ENCODE measurements at places on chromosomes 11 and 22.

- no peak for DNase-seq
These were observed 19.5 kb upstream of the NTM start for GRCh38 chr11:131350872-131351271.

DNA sequence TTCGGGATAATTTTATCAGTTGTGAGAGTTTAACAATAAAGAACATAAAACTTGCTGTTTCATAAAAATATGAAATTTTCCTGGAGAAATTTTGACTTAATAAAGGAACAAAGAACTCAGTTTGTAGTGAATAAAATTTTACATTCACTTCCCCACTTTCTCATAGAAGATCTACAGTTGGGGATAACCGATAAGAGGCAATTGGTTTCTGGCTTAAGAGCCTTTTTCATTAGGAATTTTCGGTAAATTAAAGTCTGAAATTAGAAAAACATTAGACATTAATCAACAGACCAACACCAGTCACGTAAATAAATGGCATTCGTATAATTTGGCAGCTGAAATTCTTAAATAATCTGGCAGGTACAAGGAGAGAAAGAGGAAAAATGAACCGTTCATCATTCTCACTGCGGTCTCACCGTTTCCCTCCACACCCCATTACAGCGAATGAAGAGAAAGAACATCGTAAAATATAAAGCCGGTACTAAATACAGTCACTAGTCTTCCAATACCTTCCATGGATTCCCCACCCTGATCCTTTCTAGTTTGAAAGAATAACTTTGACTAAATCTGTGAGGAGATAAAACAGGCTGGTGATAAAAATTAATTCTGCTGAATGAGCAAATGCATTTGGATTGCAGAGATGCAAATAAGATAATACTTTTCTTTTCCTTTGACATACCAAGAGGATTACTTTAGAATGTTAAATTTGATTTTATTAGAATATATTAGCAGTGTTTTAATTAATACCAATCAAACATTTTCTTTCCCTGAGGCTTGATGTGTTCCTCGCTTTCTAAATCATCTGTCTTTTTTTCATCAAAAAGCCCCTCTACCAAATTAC is 19.5 kb downstream of the BLID start:
- no peak for DNase-seq

DNA sequence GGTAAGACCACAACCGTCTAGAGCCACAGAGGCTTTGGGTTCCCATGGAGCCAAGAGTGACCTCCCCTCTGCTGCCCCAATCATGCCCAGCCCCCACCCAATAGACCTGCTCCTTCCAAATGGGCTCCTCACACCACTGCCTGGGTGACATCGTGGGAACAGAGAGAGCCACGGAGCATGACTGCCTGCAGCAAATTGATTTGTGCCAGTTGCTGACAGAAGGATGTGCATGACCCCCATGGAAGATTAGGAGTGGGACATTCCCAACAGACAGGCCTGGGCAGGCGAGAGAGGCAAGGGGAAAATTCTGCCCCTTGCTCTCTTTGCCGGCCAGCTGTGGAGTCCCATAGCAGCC is 88.5 kb downstream of the TENM4 start:
- no peak for DNase-seq

DNA sequence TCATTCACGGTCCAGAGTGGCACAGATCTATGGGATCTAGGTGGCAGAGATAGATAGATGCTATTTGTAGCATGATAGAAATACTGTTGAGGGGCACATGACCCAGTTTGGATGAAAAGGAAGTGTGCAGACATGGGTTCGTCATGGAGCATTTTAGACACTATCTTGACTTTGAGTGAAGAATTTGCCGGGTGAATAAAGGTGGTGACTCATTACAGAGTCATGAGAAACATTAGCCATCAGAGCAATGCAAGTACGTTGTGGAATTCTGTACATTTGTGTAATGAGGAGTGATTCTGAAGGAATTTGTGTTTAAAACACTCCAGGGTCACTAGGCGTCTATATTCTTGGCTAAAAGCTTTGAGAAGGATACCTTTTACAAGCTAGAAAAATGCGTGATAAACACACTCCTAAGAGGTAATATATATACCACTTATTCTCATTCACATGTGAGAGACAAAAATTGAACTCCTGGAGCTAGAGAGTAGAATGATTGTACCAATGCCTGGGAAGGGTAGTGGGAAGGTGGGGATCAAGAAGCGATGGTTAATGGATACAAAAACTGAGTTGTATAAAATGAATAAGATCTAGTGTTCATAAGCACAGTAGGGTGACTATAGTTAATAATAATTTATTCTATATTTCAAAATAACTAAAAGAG is 593.7 kb upstream of the LUZP2 start:
- DNase-seq: no peak

DNA sequence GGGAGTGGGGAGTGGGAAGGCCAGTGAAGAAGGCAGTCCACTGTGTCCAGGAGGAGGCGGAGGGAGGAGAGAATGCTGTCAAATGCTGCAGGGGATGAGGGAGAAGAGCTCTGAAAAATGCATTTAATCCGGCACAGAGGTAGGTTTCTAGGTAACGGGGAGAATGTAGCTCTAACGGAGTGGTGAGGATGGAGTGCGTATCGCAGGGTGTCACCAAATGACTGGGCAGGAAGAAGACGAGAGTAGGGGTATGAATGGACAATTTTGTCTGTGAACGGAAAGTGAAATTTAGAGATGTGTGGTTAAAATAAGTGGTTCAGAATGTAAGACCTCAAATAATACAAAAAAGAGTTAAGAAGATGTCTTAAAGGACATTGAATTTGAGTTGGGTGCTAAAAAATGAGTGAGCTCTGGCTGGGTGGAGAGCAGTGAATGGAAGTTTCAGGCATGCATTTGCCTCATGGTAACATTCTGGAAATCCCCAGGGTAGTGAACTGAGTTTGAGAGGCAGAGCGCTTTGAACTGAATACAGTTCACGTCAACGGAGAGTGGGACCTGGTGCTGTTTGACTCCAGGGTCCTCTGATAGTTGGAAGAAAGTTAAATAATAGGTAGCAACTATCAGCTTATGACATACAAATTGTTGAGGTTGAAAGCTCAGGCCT is 81.3 kb upstream of the CADM1 start:
- no peak for DNase-seq

- no peak for DNase-seq
These were observed 10.9 kb upstream of the MRPL23 start for GRCh38 chr11:1936072-1936780.

DNA sequence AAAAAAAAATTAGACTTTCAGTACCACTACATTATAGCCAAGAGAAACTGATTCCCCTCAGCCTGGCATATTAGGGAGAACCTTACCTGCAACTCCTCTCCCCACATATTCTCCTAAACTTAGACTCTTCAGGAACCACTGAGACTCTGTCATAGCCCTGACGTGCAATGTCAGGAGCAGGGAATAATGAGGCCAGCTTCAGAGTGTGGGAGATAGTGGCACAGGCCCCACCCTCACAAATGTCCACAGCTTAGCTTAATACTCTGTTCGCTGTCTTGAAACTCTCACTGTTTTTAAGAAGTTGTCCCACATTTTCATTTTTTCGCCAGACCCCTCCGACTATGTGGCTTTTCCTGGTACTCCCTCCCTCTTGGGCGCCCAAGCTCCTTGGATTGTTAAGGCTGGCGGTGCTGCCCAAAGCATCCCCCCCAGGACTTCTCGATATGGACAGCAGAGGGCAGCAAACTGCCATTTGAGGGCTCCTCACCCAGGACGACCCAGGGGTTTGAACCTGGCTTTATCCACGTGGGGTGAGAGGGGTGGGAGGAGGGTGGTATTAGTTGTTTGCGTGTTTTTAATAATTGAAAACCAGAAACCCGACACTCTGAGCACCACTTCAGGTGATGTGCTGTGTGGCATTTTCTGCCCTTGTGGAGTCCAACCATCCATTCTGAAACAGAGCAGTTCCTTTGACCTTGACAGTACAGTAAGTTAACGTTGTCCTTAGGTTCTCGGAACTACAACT is 45.2 kb upstream of the RASSF10 start:
- peak; percentile 44 for DNase-seq

DNA sequence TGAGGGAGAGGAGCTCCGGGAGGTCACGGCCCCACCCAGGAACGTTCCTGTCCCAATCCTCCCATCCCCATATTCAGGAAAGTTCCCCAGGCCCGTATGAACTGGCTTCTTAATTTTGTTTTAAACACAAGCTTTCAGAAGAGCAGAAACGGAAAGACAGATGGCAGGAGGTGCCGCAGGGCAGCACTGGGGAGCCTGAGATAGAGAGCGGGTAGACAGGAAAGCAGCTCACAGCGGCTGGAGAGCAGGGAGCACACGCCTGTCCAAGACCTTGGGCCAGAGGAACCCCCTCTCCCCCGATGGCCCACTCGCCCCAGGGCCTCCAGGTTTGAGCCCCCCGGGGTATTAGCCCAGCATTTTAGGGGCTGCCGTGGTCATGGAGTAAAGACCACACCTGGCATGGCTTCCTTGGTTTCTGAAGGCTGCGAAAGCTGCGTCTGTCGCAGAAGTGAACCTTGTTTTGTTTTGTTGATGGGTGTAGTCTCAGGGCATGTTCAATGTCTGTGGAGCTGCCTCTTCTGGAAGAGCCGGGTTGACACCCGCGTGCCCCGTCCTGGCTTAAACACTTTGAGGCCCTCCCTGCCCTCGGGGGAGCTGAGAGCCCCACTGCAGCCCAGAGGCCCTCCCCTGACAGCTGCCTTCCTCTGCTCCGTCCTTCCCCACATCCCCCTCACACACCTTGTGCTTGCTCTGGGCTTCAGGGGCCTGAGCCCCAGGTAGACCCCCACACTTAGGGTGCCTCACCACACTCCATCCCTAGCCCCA is 17.9 kb upstream of the KCNQ1OT1 start:
- peak; percentile 50 for DNase-seq

DNA sequence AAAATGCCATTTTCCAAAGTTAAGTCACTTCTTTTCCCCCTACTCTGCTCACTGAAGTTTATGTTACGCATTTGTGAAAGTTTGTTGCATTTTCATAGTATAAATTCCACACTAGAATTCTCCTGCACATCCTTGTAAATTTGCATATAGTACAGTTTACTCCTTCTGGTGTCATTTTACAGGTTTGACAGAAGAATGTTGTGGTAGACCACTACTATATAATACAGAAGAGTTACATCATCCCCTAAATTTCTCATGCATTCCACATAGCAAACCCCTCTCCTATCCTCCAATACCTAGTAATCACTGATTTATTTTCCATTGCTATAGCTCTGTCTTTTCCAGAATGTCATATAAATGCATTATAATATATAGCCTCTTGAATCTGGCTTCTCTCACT is 64.5 kb downstream of the CCDC73 start:
- DNase-seq: no peak

DNA sequence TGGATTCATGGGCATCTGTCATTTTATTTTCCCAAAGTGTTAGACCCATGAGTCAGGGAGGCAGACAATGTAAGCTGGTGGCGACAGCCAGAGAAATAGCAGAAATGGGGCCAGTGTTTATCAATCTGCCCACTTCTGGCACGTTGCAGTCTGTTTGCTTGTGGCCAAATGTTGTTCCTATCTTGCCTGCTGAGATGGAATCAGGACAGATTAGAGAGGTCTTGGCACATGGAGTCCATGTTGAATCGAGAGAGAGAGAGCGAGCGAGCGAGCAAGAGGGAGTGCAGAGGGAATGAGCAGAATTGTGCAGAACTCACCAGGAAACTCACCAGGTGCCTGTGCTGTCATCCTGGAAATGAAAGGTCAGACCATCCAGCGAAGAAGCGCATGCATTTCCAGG is 21.9 kb upstream of the PARVG start:
- DNase-seq: peak; percentile 99

- DNase-seq: no peak
These were observed 33.8 kb downstream of the MYEOV start for GRCh38 chr11:69327741-69328191.

- DNase-seq: no peak
These were observed 23.5 kb upstream of the OSBPL5 start for GRCh38 chr11:3188496-3189195.

Measured in G401 (cell line).